ENCODE measurements at places on chromosomes 1 and 21. TPM values are rescaled to one million over a fixed set of nuclear protein-coding genes. Genes with fewer than 3 reads are reported as not detected.

Gene MFSD2A
- total RNA-seq, result 1.6 TPM

Gene CIART
- 2.6 TPM for total RNA-seq

Gene HSPA13
- total RNA-seq, result 49.6 TPM

Gene ODF2L
- 90.2 TPM for total RNA-seq

Gene ASCL5
- not detected for total RNA-seq

Gene CELA3A
- total RNA-seq, result not detected

Gene ZNF695
- total RNA-seq, result 3.0 TPM

Gene ATP13A2
- 60.2 TPM for total RNA-seq

Gene C1orf226
- 1.3 TPM for total RNA-seq

Gene EDARADD
- not detected for total RNA-seq

Gene SLX9
- 22.2 TPM for total RNA-seq

Gene C4BPA
- not detected for total RNA-seq

Gene GSTM1
- total RNA-seq, result not detected

Gene SPATA6
- 1.5 TPM for total RNA-seq

Gene SERPINC1
- not detected for total RNA-seq

Gene THEM5
- not detected for total RNA-seq

Gene OR2C3
- not detected for total RNA-seq

Gene NAV1
- 84.9 TPM for total RNA-seq

Measured in vein endothelial cell (primary cell).